ENCODE measurements at places on chromosomes 7 and 10.

DNA sequence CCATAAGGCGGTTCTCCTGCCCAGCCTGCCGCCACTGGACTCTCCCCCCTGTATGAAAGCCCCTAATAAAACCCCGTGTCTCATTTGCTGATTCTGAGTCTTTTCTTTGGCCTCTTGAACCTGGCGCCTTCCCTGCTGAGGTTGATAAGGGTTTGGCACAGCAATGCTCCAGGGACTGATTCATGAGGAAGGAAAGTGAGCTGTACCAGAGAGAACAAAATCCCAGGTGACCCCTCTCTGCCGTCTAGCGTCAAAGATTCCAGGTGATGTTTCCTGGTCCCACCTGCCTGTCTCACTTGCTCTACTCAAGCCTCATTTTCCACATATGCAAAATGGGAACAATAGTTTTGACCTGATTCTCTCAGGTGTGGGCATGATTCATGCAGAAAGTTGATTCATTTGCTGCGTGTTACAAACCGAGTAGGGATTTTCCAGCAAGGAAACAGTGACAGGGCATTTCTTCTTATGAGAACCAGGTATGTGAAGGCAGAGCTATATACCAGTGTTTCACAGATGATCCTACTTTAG lies 730.6 kb upstream of the IGFBP3 start:
- DNase-seq: no peak

- DNase-seq: no peak
Measured at GRCh38 chr10:100976906-100977305, 7.6 kb downstream of the SEMA4G start.

DNA sequence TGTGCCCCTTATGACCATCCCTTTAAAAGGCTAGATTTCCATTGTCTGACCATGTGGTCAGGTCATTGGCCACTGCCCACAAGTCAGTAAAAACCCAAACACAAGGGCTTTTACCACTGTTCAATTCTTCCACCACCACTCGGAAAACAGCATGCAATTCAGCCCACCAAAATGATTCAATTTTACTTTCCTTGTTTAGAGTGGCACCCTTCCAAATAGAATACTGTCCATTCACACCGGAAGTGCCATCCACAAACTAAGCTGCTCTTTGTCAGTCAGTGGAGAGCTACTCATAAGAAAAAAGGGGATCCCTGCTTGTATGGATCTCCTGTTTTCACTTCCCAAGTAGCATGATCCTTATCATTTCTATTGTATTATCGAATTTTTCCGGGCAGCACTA lies 350.7 kb upstream of the MBL2 start:
- DNase-seq: no peak

DNA sequence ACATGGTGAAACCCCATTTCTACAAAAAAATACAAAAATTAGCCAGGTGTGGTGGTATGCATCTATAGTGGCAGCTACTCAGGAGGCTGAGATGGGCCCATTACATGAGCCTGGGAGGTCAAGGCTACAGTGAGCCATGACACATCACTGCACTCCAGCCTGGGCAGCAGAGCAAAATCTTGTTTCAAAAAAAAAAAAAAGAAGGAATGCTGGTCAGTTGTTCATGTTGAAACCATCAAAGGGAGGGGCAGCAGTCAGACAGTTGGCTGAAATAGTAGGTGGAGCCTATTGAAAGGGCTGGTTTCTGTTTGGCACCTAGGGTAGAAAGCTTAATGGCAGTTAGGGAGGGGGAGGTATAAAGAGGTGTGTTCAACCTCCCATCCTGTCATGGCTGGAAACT lies 323.0 kb downstream of the GALNT17 start:
- DNase-seq: no peak

DNA sequence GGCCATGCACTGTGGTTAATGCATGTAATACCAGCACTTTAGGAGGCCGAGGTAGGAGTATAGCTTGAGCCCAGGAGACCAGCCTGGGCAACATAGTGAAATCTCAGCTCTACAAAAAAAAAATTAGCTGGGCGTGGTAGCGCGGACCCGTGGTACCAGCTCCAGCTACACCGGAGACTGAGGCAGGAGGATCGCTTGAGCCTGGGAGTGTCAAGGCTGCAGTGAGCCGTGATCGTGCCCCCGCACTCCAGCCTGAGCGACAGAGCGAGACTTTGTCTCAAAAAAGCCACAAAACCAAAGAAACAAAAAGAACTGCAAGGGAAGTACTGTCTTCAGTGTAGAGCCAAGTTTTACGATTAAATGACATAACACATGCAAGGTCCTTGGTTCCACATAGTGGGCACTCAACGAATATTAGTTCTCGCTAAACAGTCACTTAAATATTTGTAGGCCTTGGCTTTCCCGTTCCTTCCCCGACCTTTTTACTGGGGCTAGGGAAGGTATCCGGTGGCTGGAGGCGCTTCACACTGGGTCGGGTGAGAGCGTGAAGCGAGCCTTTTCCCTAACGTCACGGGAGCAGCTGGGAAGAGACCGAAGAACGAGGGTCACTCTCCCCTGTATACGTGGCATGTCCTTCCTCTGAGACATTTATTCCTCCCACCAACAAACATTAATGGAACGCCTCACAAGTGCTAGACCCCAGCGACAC lies 993 bp upstream of the SND1 start:
- no peak for DNase-seq

DNA sequence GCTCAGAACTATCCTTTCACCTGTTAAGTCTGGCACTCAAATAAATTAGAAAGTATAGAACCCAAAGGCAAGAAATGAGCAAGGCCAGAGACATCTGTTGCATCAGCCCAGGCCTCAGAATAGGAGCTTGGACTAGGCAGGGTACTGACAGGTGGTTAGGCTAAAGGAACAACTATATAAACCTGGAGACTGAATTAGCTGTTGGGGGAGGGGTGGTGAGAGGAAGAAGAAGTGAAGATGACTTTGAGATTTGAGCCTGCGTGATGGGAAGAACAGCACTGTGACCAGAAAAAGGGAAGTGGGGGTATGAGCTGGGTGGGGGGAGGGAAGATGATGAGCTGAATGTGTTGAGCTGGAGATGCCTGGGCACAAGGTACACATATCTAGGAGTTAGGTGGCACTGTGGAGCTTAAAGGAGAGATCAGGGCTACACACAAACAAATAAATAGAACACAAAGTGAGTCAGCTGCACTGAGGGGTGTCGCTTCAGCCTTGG lies 244.7 kb downstream of the PTEN start:
- DNase-seq: no peak

Measured in cardiac fibroblast (primary cell).